ENCODE measurements at places on chromosomes 1 and 21.

DNA sequence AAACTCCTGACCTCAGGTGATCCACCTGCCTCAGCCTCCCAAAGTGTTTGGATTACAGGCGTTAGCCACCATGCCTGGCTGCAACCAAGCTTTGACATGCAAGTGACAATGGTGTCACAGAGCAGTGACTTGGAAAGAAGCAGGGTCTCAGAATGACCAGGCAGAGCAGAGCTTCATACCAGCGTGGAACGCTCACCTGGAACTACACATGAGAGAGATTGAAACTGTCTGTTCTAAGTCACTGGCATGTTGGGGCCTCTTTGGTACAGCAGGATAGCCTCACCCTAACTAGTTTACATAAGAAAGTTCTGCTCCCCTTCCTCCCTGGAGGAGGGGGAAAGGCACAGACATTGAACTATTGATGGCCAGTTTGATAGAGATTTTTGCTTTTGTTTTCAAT is 47.5 kb upstream of the ITPKB start:
- no peak for DNase-seq

- DNase-seq, result no peak
These were observed 29.8 kb upstream of the RNF186 start for GRCh38 chr1:19844731-19845495.

DNA sequence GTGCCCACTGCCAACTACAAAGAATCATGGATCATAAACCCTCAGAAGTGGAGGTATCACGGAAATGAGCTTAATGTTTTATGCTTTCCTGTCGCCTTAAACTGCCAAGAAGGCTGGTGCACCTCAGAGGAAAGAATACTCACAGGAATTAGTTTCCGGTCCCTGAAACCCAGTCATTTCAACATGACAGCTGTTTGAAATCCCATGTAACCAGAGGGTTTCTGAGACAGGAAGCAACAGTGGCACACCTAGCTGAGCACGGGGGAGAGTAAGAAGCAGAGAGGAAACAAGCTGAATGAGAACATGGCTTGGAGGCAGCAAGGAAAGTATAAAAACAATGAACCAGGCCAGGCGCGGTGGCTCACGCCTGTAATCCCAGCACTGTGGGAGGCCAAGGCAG is 3.9 kb downstream of the JAK1 start:
- no peak for DNase-seq

DNA sequence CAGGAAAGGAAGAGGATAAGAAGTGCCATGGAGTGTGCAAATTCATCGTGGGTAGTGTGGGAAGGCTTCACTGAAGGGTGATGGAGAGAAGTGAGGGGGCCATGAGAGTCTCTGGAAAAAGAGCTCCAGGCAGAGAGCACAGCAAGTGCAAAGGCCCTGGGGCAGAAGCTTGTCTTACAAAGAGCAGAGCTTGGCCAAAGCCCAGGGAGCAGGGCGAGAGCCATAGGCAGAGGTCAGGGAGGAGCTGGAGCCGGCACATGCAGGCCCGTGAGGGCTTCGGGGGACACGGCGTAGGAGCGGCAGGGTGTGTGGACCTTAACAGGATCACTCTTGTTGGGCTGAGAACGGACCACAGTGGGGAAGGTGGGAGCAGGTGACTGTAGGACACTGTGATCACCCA is 83.7 kb upstream of the EDN2 start:
- no peak for DNase-seq

DNA sequence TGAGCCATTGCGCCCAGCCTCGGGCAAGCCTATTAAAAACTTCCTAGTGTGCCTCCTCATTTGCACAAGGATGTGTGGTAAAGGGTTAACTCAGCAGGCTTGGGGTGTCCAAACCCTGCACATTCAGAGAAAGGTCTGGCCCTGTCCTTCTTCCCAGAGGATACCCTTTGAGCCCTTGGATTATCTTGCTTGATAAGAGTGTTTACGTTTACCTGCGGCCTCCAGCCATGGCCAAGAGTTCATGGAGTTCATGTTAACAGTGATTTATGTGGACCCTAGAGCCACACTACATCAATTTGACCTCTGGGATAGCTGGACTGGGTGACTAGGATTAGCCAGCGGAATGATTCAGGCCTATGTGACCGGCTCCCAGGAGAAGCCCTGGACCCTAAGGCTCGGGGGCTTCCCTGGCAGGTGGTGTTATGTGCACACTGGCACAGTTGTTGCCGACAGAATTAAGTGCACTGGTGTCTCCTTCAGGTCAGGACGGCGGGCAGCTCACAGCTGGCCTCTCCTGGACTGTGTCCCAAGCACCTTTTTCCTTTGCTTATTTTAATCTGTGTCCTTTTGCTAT is 7.7 kb upstream of the TCP10L start:
- DNase-seq, result no peak

GRCh38 chr1:30679201-30679975 is 44.0 kb downstream of the MATN1 start:
- DNase-seq, result no peak

DNA sequence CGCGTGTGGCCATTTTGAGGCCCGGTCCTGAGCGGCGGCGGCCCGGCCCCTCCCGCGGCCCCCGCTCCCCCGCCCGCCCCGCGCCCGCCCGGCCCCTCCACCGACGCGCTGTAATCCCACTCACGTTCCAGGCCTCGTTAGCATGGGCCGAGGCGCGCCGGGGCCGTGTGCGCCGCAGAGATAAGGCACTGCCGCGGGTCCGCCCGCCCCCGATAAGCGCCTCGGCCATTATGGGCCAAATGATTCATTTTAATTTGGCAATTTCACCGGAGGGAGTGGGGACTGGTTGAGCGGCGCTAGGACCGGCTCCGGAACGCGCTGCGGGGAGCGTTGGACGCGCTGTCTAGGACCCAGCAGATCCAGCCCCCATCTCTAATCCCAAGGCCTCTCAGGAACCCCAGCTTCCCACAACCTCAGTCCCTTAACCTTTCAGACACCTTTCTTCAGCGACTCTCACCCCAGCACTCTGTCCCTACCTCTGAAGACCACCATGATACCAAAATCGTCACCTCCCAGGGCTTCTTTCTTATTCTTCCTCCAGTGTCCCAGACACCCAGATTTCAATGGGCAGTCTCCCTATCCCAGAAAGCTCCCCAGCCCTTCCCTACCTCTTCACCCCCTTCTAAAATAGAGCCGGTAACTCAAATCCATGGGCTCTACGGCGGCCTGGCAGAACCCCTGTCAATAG is at the start of gene TAL1:
Gene TAL1, minus strand, starts transcription at position 39 of the 688 bp plus-strand sequence. CDS start 6,337 bp downstream, outside the sequence.
- no peak for DNase-seq

DNA sequence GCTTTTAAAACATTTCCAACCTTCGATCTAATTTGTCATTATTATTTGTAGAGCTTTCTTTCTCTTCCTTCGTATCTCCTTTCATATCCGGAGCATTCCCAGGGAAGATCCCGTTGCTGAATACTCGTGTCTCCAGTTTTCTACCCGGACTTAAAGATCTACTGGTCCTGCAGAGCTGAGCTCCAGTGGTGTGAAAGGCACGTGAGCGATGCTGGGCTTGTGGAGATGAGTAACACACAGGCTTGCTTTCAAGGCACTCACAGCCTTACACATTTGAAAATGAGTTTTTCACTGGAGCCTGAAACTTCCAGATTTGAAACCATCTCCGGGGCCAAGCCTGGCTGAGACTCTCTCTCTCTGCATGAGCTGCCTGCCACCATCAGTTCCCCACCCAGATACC is 428.3 kb downstream of the KIF26B start:
- no peak for DNase-seq

DNA sequence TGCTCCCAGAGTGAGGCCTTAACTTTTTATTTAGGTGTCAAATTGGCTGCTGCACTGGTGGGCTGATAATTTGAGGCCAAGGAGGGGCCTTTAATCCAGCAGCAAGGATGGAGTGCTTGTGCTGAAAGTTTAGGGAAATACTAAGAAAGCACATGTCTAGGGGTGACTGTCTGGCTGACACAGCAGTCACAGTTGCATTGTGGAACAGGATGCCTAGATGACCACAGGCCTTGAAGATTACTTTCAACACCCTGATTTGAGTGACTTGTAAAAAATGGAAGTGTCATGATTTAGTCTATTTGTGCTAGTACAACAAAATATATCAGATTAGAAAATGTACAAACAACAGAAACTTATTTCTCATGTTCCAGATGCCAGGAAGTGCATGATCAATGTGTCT is 57.7 kb downstream of the ZNF697 start:
- DNase-seq, result no peak

GRCh38 chr21:34073749-34074282 is 438 bp downstream of the MRPS6 start:
- DNase-seq, result peak; percentile 42

DNA sequence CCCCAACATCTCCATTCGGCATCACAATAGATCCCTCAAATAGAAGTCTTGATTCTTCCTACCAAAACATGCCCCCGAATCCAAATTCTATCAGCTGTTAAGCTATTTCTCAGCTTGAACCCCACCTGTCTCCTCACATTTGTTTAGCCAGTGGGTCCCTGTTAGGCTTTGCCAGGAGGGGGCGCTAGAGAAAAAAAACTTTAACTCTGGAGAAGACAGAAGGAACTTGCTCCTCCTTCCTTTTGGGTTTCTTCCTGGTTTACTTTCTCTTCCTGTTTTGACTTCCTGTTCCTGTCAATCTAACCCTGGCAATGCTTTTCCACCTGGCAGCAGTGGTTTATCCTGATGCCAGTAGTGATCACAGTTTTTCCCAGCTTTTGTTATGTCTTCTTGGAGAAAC is 95.6 kb upstream of the KCNK1 start:
- peak; percentile 28 for DNase-seq

DNA sequence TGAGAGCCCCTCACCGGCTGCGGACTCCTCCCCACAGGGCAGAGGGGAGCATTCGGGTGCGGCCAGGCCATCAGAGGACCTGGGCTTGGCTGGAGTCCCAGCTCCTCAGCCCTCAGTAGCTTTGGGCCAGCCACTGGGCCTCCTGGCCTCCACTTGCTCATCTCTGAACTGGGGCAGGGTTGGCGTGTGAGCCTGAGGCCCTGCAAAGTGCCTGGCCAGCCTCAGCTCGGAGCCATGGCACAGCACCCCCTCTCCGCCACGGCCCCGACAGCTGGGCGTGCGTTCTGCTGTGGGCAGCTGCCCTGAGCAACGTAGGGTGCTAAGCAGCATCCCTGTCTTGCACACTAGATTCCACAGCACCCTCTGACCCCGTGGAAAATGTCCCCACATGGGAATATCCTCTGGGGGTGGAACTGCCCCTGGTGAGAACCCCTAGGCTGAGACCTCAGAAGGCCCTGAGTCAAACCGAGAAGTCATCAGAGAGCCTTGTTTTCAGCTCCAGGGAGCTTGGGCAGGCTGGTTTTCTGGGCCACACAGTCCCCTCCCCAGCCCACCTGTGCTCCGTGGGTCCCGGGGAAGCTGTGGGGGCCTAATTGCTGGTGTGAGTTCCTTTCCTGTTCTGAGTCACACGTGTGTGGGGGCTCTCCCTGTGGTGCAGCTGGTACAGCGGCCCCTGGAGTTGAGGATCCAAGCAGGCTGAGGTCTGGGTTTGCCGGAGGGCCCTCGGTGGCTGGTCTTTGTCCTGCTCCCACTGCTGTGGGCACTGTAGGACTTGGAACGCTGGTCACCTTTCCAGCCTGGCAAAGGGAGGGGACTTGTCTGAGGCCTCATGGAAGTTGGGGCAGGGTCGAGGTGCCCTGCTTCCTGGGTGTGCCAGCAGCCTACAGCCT is 24.5 kb downstream of the TP73 start:
- peak; percentile 46 for DNase-seq

GRCh38 chr21:25733859-25734653 is 648 bp downstream of the ATP5PF start:
- DNase-seq, result peak; percentile 40

GRCh38 chr1:69711190-69711930 is 143.6 kb downstream of the LRRC7 start:
- DNase-seq, result no peak
